Activated effector memory CD4-positive, alpha-beta T cell treated with Interleukin-2 at 50 U/mL for 16 hours (primary cell): ENCODE measurements at places on chromosomes 1 and 21.

GRCh38 chr1:15834406-15835204 is 12.9 kb upstream of the SPEN start:
- DNase-seq, result peak; percentile 85

GRCh38 chr1:39205102-39205780 is 746 bp downstream of the MACF1 start:
- peak; percentile 43 for DNase-seq

DNA sequence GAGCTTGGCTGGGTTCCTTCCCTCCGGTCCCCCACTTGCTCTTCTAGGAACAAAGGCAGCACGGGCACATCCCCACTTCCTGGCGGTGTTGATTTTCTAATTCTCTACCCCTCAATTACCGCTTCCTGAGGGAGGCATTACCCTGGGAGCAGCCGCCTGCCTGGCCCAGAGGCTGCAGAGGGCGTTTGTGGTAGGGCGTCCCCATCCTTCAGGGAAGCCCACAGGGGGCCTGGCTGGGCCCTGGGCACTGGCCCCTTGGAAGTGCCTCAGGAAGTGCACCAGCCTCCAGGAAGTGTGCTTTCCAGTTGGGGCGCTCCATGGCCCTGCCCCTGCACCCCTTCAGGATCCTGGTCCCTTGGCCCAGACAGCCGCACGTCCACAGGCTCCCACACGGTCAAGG is 42.1 kb upstream of the CASZ1 start:
- DNase-seq, result no peak

GRCh38 chr21:44836666-44837471 is 19.0 kb upstream of the SUMO3 start:
- no peak for DNase-seq

- DNase-seq, result no peak
Measured at GRCh38 chr21:18960306-18960705, 556.7 kb upstream of the TMPRSS15 start.

GRCh38 chr1:219710529-219711194 is 97.8 kb upstream of the ZC3H11B start:
- DNase-seq, result no peak

DNA sequence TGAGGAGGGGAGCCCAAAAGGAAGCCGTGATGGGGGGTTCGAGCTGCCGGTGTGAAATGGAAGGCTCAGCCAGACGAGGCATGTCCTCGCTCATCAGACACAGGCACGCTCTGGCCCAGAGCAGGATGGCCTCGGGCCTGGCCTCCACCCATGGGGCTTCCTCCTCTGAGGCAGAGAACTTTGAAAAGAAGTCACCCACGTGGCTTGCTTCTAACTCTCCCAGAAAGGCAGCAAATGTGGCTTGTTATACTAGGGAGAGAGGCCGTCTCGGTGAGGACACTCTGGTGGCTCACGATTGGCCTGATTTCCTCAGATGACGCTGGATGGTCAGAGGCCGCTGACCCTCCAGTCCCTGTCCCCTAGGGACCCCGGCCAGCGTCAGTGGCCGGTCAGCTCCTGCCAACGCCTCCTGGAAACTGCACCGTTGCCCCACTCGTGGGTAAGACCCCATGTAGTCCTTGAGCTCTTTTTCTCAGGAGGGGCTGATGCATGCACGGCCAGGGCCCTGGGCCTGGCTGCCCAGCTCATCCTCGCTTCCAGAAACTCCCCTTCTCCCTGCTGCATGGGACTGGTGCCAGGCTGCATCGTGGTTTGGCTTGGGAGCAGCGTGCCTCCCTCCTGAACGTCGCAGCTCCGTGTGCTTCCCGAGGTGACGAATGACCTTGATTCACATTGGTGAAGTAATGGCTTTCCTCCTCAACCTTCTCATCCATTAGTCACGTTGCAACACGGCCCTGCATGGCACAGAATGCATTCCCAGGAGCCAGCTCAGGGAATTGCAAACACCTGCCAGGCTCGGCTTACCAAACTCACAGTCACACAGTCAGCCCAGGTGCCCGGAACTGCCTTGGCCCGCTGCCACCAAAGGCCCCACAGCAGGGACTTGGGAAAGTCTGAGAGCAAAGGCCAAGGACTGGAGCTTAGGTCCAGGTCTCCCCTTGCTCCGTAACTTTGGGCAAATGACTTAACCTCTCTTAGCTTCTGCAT is 58.8 kb downstream of the TOMM20 start:
- no peak for DNase-seq

- no peak for DNase-seq
Measured at GRCh38 chr21:43892984-43893535, 28.0 kb downstream of the AGPAT3 start.

- DNase-seq, result no peak
Measured at GRCh38 chr1:234208791-234209190, 164.5 kb upstream of the COA6 start.

GRCh38 chr1:245516284-245516759 is 361.5 kb downstream of the KIF26B start:
- DNase-seq, result no peak

GRCh38 chr1:172004671-172005070 is 163.4 kb downstream of the DNM3 start:
- no peak for DNase-seq

DNA sequence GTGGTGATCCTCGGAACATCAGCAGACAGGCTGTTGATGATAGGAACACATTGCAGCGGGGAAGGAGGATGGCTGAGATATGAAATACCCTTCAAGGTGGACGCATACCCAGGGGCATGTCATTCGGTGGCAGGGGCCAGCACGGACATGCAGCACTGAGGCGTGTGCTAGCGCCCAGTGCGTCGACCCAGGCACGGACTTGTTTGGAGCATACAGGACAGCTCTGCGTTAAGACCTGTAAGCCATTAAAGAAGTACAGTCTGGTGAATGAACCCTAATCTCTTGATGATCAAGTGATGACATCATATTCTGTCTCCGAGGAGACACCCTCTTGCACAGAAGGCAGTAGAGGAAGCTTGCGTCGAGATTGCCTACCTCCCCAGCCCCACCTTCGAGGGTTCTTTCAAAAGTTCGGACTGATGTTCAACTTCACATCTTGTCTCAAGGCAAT is 63.6 kb upstream of the KIF26B start:
- no peak for DNase-seq

DNA sequence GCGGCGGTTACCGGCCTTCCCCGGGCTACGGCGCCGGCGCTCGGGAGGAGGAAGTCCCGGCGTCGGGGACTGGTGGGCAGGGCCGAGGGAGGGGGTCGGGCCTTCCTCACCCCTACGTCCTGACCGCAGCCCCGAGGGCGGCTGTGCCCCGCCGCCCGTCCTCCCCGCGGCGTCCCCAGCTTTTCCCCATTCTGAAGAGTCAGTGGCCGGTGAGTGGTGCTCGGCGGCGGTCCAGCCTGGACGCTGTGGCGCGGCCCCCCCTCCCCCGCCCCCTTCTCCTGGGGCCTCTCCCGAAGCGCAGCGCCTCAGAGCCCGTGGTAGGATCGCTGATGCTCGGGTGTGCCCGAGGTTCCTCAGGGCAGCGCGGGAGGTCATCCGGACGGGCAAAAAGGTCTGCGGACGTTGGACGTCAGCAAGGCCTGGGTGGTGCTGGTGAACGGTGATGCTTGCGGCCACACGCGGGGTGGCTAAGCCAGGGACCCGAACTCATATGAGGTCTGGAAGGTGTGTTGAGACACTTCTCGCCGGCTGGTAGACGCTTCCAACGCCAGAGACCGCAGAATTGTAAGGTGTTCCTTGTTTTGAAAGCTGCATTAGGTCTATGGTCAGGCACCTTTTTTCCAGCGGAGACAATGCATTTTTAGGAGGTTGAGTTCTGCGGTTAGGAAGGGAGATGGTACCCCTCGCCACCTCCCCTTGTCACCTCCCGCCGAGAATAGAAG is 725 bp downstream of the SLC25A33 start:
- DNase-seq, result no peak

GRCh38 chr1:28509705-28510272 is 3.9 kb downstream of the RCC1 start:
- no peak for DNase-seq

- peak; percentile 34 for DNase-seq
Measured at GRCh38 chr1:100927276-100927675, 31.4 kb downstream of the SLC30A7 start.

GRCh38 chr1:30081379-30082102 is 641.8 kb downstream of the MATN1 start:
- no peak for DNase-seq

DNA sequence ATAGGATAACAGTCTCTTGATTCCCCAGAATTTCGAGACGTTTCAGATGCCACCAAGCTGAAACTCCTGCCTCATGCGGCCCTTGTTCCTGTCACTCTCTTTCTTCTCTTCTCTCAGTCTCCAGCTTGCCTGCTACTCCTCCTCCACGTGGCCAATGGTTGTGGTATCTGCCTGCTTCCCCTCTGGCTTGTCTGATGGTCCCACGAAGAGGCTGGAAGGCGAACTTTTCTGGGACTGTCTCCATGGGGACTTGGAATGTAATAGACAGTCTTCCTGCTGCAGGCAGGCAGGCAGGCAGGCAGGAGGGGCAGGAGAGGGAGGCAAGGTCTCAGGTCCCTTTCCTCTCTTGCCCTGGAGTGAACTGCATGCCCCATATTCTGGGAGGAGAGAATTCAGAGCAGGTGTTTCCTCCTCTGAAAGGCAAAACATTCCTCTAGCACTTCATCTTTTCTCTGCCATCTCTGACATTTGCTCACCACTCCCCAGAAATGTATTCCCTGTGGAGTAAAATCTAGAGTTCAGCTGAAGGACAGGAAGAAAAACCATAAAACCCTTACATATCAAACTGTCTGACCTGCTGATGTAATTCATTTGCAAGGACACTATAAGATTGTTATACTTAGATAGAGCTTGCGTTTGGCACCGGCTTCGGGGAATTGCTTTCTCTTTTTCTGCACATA is 64.1 kb upstream of the GNG12 start:
- DNase-seq, result no peak

- DNase-seq, result no peak
Measured at GRCh38 chr1:231869364-231869763, 242.8 kb downstream of the DISC1 start.

DNA sequence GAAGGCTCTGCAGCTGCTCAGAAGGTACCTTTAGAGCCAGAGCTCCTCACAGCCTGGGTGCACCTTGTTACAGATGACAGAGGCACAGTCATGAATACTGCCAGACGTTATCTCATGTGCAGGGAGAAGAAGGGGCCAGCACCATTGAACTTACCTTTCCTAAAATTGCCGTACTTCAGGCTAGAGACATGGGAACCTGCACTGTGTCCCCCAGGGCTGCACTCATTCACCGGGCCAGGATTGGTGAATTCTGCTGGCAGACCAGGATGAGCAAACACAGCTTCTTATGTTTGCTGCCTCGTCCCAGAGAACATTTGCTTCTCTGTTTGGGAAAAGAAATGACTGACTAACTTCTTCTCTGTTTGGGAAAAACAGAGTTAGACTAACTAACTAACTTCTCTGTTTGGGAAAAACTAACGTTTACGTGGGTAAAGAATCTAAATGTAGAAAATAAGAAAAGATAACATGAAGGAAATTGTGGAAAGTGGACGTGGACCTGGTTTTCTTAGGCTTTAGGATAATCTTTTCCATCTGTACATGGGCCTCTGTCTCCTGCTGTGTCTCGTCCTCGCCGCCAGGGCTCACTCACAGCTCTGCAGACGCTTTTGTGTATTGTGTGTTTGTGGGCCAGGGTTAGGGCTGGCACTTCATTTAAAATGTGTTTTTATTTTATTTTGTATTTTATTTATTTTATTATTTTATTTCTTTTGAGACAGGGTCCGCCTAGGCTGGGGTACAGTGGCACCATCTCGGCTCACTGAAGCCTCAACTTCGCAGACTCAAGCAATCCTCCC is 9.9 kb downstream of the OBSCN start:
- no peak for DNase-seq

DNA sequence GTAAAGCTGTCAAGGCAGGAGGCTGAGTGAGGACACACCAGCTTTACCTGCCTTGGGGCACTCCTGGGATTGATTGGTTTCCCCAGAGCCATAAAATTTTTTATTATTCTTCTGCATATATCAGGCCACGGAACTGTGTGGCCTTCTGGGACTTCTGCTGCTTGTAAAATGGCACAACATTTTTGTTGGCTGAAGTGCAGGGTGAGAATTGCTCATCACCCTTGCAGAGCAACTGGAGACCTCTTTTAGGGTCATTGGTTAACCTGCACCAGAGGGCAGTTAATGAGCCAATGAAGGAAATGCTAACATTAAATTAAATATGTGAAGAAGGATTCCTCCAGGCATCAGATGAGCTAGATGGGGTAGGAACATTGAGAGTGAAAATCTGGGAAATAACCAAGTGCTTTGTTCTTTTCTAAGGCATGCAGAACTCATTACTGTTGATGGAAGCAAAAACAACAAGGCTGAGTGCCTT is 87.7 kb downstream of the LTN1 start:
- no peak for DNase-seq

DNA sequence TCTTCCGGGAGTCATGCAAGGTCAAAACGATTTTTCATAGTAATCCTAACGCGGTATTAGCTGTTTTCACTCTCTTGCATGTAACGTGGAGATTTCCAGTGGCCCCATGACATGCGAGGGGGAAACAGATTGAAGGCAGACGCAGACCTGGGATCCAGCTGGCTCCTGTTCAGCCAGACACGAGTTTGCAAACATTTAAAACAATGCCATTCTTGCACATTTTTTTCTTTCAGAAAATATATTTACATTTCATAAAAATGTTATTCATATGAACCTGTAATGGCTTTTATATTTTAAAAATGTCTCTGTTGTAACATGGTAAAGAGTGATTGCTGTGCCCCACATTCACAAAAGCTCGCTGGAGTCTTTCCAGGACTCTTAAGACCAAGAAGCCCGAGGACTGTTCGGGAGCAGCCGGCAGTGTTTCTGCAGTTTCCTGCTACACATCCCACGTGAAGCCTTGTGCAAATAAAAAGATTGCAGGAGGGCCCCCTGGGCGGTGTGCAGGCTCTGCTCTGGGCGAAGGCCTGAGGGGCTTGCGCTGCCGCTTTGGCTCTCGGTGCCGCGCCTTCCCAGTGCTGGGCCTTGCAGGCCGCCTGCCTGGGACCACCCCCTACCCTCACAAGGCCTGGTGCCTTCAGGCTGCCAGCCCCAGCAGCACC is 184.9 kb downstream of the DYRK1A start:
- no peak for DNase-seq

DNA sequence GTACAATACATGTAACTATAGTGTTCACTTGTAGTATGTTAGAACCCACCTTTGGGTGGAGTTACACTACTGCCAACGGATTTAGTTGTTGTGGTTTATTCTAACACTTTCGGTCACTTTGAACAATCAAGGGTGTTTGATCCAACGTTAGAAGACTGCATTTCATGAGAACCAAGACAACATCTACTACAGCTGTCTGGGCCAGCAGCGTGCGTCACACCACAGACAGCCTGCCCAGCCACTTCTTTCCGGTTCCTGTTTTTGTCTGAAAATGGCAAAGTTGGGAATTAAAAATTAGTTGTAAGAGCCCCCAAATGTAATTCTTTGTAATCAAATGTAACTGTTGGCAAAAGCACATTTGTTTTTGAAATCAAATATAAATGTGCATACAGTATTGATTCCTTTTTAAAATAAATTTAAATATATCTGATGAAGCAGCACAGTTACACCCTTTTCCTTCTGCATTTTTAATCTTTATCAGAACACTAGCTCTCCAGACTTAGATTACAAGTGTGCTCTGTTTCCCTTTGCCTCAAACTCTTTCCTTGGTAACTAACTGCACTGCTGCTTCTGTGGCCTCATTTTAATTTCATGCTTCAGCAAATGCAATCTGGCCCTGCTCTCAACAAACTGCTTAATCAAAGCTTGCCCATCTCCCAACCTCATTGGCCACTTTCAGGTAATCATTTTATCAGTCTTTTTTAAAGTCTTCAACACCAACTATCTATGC is 86.6 kb upstream of the DPH5 start:
- DNase-seq, result peak; percentile 69
